ENCODE measurements at places on chromosomes 12 and 14.

DNA sequence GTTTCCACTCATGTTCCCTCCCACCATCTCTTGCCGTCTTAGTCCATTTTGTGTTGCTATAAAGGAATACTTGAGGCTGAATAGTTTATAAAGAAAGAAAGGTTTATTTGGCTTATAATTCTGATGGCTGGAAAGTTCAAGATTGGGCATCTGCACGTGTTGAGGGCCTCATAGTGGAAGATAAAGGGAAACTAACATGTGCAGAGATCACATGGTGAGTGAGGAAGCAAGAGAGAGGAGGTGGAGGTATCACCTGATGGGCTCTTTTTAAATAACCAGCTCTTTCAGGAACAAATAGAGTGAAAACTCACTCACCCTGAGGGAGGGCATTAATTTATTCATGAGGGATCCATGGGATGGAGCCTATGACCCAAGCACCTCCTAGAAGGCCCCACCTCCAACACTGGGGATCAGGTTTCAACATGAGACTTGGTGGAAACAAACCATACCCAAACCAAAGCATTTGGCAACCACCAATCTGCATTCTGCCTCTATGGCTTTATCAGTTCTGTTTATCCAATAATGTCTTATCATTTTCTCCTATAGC lies 29.5 kb downstream of the MYO1H start:
- DNase-seq: no peak

- DNase-seq: no peak
These were observed 818 bp downstream of the VPS33A start for GRCh38 chr12:122265476-122265875.

GRCh38 chr12:108629824-108630476 lies 3.7 kb downstream of the SELPLG start:
- DNase-seq: no peak

DNA sequence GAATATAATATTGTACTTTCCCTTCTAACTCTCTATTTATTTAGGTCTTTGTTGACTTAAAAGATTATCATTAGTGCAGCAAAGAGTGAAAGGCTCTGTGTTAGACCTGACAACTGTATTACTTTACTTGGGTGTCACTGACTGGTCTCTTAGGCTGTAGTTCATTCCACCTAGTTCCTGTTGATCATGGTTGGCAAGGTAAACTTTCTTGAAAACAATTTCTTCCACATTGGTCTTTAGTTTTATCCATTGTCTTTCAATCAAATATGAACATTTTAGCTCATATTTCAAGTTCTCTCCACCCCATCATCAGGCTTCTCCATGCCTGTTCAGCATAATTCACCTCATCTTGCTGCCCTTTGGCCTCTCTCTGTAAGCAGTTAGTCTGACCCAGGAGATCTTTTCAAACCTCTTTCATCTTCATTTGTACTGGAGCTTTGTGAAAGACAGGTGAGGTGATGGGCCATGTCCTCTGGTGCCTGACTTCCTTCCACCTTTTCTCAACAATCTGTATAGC lies 32.1 kb upstream of the PPM1H start:
- DNase-seq: no peak

GRCh38 chr14:101588990-101589389 lies 27.7 kb downstream of the DIO3 start:
- no peak for DNase-seq

DNA sequence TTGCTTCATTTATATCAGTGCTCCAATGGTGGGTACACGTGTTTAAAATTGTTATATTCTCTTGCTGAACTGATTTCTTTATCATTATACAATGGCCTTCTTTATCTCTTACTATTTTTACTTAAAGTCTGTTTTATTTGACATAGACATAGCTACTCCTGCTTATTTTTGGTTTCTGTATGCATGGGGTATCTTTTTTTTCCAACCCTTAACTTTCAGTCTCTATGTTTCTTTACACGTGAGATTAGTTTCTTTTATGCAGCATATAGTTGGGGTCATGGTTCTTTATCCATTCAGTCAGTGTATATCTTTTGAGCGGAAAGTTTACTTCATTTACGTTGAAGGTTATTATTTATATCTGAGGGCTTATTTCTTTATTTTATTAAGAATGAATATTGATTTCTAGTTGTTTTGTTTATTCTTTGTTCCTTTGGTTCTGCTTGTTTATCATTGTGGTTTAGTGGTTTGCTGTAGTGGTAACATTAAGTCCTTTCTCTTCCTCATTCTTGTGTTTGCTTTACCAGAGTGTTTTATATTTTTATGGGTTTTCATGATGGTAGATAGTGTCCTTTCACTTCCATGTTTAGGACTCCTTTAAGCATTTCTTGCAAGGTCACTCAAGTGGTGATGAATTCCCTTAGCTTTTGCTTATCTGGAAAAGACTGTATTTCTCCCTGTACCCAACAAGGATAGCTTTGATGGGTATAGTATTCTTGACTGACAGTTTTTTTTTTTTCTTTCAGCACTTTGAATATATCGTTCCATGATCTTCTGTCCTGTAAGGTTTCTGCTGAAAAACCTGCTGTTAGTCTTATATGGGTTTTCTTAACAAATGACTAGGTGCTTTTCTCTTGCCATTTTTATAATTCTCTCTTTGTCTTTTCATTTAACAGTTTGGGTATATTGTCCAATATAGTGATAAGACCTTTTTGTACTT lies 38.3 kb upstream of the FAR2 start:
- DNase-seq: no peak

DNA sequence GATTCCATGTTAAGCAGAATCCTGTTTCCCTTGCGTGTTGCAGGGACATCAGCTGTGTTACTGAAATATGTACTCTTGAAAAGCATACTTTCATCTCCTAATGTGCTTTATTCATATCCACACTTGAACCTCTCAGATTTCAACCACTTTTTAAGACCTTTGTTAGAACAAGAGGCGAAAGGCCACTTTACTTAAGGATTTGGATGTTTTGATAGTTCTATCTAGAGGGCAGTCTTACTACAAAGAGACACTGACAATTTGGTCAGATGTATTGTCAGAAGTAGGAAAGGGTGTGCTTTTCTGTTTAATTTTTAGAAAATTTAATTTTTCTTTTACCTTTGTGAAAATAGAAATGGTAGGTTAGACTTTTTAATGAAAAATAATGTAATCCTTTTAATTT lies 267.9 kb downstream of the TMTC2 start:
- no peak for DNase-seq

DNA sequence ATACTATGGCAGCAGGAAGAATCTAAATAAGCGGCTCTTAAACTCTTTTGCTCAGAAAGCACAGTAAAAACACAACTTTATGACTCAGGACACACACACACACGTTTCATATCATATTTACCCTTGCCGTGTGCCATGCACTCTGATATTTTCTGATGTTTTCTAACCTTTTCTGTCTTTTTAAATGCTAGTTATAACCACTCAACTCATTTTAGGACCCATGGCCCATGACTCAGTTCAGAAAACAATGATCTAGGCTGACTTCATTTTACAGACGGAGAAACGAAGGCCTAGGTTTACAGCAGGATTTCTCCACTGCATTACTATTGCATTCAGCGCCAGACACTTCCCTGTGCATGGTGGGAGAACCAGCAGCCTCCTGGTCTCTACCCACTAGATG lies 9.1 kb downstream of the VWF start:
- no peak for DNase-seq

GRCh38 chr12:92992041-92992440 lies 62.9 kb upstream of the EEA1 start:
- no peak for DNase-seq

DNA sequence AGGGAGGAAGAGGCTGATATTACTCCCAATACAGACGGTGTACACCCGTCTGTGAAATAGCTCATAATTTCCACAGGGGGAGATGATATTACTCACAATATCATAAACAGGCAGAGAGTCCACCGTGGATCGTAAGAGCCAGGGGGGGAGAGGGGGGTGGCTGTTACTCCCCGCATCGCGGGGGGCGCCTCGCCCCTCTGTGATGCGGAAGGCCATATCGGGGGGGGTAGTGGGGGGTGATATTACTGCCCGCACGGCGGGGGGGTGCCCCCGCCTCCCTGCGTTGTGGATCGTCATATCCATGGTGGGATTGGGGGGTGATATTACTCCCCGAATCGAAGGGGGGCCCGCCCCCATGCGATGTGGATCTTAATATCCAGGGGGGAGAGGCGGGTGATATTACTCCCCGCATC lies 91.9 kb downstream of the FRMD6 start:
- no peak for DNase-seq

All from activated naive CD4-positive, alpha-beta T cell (primary cell).